ENCODE measurements at places on chromosomes 6 and 20.

- DNase-seq, result no peak
Measured at GRCh38 chr6:91132461-91132860, 545.6 kb upstream of the MAP3K7 start.

DNA sequence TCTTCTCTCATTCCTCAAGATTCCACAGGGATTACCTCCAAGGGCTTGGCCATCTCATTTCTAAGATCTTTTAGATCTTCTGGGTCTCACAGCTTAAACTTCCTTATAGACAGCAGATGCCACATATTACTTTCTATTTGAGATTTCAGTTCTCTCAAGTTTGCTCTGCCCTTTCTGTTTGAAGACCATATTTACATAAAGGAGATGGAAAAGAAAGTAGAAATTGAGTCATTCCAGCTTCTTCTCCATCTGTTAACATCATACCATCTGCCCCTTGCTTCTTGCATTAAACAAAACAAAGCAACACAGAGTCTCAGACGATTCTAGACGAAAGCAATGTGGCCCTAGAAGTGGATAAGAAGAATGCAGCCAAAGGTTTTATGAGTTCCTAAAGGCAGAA is 203.4 kb downstream of the TTLL2 start:
- DNase-seq, result no peak

DNA sequence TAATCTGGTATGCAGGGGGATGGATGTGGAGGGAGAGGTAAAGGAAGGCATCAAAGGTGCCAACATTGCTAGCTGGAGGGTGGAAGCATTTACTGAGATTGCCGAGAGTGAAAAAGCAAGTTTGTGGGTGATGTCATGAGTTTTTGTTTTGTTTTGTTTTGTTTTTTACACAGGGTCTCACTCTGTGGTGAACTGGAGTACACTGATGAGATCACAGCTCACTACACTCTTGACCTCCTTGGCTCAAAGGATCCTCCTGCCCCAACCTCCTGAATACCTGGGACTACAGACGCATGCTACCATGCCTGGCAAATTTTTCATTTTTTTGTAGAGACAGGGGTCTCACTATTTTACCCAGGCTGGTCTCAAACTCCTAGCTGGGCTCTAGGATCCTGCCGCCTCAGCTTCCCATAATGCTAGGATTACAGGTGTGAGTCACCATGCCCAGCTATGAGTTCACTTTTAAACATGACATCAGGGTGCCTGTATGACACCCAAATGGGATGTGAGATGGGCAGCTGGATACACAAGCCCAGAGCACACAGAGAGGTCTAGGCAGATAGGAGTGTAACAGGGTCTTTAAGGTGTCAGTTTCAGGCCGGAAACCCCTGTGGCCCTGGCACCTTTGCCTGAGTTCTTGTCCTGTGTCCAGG is 35.1 kb upstream of the HMGA1 start:
- no peak for DNase-seq

DNA sequence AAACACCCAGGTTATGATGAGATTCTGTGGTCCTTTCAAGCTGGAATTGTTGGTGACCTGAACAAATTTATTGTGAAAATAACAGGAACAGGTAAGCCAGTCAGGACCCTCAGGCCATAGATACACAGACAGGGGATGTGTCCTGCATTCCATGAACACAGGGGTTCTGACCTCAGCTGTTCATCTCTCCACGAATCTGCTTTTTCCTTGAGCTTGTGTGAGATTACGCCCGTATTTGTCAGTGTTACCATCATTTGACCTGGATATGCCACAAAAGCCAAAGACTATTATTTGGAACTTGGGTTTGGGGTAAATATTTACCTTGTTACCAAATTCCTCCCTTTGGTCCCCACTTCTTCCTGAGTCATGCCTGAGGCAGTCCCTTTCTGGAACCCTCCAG is 288.9 kb downstream of the PREX1 start:
- DNase-seq, result no peak

GRCh38 chr6:30260036-30260504 is 46.9 kb upstream of the TRIM26 start:
- DNase-seq, result no peak

- no peak for DNase-seq
Measured at GRCh38 chr20:5590899-5591298, 159.3 kb upstream of the SHLD1 start.

- no peak for DNase-seq
Measured at GRCh38 chr6:156600678-156601077, 176.5 kb upstream of the ARID1B start.

DNA sequence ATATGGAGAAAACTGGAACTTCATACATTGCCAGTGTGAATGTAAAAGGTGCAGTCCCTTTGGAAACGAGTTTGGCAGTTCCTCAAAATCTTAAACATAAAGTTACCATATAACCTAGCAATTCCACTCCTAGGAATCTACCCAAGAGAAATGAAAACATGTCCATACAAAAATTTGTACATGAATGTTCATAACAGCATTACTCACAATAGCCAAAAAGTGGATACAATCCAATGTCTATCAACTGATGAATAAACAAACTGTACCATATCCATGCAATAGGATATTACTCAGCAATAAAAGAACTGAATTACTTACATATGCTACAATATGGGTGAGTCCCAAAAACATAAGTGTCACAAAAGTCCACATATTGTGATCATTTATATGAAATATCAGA is 48.7 kb upstream of the ERVFRD-1 start:
- no peak for DNase-seq

- DNase-seq, result no peak
Measured at GRCh38 chr6:17446713-17447112, 53.3 kb downstream of the CAP2 start.

GRCh38 chr20:64096535-64096934 is 10.8 kb downstream of the NPBWR2 start:
- no peak for DNase-seq

GRCh38 chr20:2312876-2313275 is 17.1 kb downstream of the TGM3 start:
- DNase-seq, result no peak

- DNase-seq, result no peak
Measured at GRCh38 chr20:18901980-18902737, 88.6 kb downstream of the SCP2D1 start.

DNA sequence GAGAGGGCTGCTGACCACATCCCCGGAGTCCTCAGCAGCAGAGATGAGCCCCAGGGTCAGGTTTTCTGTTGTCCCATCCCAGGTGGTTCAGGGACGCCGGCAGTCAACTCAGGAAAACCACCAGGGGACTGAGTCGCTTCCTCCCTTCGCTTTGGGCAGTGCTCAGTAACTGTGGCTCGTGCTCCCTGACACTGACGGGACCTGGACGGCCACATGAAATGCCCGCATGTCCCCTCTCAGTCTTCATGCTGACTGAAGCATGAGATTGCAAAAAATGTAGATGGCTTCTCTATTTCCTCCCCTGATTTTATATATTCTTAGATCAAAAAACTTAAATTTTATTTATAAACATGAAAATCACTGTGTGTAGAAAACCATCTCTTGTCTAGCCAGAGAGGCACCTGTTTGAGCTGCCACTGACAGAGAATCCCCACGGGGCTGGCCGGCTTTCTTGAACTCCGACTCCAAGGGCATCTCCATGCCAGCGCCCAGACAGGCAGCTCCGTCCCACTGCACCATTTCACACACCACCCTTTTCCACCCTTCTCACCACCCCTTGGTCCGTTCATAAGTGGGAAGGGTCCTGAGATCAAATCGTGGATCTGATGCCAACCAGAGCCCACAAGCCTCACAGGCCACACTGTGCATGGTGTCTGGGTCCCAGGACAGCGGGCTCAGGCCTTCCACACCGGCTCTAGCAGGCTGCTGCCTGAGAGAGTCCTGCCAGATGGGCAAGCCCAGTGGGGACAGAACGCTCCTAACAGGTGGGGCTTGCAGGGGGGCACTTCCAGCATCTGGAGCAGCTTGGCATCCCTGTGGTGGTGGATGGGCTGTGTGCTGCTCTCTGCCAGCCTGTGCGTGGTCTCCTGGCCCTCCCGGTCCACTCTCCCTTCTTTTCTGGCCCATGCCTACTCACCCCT is 98.2 kb downstream of the SMOC2 start:
- DNase-seq, result no peak

DNA sequence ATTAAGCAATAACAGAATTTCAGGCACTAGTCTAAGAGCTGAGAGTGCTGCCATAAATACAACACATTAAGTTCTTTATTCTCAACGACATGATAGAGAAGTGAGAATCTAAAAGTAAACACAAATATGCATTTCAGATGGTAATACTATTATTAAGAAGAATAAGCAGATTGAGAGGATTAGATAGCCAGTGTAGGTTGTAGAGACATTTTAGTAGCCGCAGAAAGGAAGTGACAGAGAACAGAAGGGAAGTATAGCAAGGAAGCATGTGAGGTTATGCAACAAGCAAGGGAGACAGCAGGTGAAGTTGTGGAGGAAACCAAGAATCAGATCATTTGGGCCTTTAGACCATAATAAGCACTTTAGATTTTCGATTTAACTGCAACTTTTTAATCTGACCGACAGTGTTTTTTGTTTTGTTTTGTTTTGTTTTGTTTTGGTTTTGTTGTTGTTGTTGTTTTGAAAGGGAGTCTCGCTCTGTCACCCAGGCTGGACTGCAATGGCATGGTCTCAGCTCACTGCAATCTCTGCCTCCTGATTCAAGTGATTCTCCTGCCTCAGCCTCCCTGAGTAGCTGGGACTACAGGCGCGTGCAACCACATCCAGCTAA is 737.0 kb upstream of the ADGRB3 start:
- no peak for DNase-seq

DNA sequence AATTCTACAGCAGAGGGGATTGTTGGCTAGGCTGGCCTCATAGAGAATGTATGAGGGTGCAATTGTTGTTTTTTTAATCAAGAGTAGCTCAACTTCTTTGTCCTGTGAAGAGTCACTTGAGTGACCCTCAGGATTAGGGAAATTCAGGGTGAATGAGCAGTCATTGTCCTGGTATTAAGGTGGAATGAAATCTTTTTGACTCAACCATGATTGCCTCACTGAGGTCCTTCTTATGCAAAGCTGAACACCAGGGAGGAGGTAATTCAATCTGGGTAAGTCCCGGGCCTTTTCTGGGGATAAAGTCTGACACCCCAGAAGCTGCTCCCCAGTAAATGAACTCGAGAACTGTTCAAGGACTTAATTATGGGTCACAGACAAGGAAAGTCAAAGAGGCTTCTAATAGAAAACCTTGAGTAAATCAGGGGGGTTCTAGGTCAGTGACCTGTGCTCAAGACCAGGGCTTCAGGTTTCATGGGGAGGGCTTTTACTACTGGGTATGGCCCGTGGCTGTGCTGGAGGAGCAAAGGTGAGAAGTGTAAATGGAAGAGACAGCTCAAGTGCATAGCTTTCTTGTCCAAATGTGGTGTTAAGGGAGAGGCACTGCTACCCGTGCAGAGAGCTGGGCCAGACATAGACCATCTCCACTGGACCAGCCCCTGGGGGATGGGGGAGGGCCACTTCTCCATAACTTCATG is 25.3 kb upstream of the ZBTB24 start:
- no peak for DNase-seq

DNA sequence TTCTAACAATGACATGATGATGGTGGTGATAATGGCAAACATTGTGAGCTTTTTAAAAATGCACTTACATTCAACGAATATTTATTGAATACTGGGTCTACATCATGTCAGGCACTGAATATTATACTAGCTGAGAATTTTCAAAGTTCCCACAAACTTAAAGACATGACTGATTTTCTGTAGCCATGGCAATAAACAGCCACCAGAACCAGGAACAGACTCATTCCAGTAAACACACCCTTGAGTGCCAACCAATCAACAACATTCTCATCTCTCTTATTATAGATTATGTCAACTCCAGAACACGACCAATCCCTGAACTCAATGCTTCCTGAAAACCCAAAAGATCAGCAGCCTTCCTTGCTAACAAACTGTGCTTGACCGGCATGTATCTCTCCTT is 212.4 kb upstream of the RUNX2 start:
- DNase-seq, result no peak

DNA sequence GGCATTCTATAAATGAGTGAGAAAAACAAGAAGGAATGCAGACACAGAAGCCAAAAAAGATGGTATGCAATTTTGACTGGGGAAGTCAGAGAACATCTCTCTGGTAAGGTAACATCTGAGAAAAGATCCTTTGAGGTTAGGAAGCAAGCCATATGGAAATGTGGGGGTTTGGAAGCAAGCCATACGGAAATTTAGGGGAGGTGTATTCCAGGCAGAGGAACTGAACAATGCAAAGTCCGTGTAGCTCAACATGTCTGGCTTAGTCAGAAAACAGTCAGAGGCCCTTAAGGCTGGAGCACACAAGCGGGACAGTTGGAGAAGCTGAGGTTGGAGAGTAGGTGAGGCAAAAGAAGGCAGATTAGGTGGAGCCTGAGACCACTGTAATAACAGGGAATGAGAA is 35.3 kb downstream of the RALGAPA2 start:
- DNase-seq, result no peak

DNA sequence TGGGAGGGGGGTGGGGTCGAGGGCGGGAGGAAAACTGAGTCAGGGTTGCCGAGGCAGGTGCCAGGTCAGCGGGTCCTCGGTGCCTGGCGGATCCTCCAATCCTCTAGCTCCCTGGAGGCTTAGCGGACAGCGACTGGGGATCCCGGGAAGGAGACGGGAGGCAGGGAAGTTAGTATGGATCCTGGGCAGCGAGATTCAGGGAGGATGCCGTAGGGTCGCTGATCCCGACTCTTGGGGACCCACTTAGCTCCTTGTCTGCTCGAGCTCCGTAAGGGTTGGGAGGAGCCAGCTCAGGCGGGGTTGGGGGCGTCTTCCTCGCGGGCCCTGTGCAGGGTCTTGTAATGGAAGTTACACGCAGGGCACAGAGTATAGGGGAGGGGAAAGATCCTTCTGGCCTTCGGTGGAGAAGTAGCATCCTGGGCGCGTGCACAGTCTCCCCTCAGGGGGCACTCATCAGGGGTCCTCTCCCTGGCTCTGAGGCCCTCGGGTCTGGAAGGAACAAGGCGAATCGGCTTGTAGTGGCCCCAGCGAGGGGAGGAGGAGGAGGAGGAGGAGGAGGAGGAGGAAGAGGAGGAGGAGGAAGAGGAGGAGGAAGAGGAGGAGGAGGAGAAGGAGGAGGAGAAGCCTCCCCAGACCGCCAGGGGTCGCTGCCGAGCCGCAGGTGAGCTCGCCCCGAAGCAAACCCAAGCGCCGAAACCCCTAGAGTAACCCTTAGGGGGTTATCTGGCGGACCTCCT is 6.4 kb upstream of the SLC12A5 start:
- peak; percentile 92 for DNase-seq

- no peak for DNase-seq
Measured at GRCh38 chr20:63503524-63503923, 4.6 kb upstream of the EEF1A2 start.

GRCh38 chr6:2634139-2634964 is 116.4 kb downstream of the MYLK4 start:
- peak; percentile 75 for DNase-seq

All from RWPE2 (cell line).